ENCODE measurements at places on chromosomes 12 and 14. TPM values are rescaled to one million over a fixed set of nuclear protein-coding genes. Genes with fewer than 3 reads are reported as not detected.

GRCh38 chr14:76376878-76377734, 1.2 kb downstream of the ESRRB start:
- no peak for DNase-seq

GRCh38 chr12:85356596-85357385, 76.8 kb downstream of the ALX1 start:
- DNase-seq = no peak

- DNase-seq = no peak
Observed at GRCh38 chr12:87238466-87238865, 790.7 kb downstream of the C12orf50 start.

IFNG-AS1 gene
- polyA plus RNA-seq = not detected

DDX54 gene
- polyA plus RNA-seq = 62.5 TPM

DNA sequence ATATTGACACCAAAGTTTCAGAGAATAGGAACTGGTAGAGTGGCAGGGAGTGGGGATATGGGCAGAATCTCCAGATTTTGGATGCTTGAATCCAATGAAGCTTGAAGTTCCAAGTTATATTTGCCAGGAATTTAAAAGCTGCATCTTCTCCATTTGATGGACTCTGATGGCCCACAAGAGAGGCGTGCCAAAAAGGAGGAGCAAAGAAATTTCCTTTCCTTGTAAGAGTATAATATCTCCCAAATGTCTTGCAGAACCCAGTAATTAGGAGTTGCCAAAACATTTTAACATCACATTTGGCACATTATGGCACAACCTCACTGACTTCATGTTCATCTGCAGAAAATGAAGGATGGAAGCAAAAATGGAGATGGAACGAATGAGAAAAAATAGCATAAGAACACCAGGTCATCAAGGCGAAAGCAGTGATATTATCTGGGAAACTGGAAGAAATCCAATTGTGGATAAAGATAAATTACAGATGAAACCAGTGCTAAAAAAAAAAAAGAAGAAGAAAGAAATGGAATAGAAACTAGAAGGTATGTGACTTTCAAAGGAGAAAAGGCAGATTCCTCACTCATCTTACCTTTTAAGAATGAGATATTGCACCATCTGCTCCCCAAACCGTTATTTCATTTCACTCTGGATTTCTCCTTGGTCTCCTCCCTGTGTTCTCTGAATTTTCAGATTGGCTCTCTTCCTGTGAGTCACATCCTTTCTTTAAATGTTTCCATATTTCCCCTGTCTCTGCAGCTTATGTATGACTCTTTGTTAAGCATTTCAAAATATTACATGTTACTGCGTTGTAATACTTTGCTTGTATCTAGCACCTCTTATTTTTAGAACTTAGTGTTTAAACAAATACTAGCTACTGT, 13.5 kb upstream of the FLRT2 start:
- DNase-seq = no peak

SYNE2 gene
- polyA plus RNA-seq = 102 TPM

NFE2 gene
- polyA plus RNA-seq = 3.4 TPM

DNA sequence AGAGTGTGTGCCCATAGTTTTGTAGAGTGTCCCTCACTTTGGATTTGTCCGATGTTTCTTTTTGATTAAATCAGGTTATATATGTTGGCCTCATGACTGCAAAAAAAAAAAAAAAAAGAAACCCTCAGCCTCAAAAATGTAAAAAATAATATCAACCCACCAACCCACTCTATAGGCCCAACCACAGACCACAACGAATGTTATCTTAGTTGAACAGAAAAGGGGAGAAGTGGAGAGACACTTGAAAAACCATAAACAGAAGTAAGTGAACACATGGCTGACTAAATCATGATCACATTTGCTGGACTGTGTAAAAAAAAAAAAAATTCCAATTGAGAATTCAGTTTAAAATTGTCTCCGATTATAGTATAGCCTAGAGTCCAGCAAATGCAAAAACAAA, 45.5 kb upstream of the ST8SIA1 start:
- DNase-seq = no peak

MNAT1 gene
- polyA plus RNA-seq = 53.1 TPM

DNA sequence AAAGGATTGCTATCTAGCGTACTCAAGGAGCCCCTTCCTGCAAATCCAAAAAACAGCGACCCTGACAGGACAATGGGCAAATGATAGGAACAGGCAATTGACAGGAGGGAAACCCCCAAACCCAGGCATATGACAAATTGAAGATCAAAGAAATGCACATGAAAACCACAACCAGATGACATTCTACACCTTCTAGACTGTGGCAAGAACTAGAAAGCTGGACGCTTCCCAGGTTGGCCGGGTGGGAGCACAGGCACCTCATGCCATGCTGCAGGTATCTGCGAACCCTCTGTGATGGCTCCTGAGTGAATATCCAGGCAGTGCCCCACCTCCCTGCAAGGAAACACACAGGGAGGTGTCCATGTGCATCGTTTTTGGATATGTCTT, 37.1 kb downstream of the CMKLR1 start:
- no peak for DNase-seq

DNA sequence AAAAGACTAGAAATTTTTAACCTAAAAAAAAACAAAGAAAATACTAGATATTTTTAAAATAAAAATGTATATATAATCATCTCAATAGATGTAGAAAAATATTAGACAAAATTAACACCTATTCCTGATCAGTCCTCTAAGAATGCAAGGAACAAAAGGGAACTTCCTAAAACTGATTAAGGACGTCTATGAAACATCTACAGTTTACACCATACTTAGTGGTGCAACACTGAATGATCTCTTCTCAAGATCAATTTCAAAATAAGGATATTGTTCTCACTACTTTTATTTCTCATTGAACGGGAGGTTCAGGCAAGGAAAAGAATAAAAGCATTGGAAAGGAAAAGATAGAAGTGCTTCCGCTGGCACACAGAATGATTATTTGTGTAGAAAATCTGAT, 16.0 kb downstream of the OLR1 start:
- DNase-seq = no peak

GRCh38 chr12:31820832-31821231, 92.0 kb upstream of the AMN1 start:
- DNase-seq = no peak

GRCh38 chr14:84203896-84204295, 1326.0 kb upstream of the FLRT2 start:
- DNase-seq = no peak

GRCh38 chr12:131928080-131928710, 881 bp upstream of the PUS1 start:
- DNase-seq = no peak

DNA sequence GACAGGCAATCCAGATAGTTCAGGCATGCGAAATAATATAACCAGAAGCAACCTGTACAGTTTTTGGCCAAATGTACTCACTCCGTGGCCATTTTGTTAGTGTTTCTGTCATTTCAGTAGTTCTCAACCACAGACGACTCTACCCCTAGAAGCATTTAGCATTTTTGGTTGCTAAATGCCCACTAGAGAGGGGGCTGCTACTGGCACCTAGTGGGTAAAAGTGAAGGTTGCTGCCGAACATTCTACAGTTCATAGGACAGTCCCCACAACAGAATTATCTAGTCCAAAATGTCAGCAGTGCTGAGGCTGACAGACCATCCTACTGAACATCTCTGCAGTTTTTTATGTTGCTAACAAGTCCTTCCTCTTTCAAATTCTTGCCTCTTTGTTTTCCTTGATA, 107.4 kb downstream of the TSHR start:
- no peak for DNase-seq

DNA sequence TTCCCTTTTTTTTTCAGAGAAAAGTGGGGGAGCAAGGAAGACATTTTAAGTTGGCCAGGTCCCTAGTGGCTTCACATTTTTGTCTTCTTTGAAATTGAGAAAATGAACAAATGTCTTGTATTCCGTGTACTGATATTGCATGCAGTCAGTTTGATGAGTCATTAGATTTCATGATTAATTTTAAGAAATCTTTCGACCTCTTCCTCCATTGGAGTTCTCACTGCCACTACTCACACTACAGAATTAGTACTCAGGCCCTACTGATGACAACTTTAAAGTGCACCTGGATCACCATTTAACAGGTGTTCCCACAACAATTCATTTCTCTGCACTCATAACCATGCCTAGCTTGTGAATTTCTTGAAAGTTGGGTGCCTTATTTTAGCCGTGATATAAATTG, 50.5 kb downstream of the SAMD4A start:
- no peak for DNase-seq

- no peak for DNase-seq
Observed at GRCh38 chr14:47346849-47347248, 328.6 kb downstream of the MDGA2 start.

SMCO3 gene
- polyA plus RNA-seq = 2.8 TPM

DNA sequence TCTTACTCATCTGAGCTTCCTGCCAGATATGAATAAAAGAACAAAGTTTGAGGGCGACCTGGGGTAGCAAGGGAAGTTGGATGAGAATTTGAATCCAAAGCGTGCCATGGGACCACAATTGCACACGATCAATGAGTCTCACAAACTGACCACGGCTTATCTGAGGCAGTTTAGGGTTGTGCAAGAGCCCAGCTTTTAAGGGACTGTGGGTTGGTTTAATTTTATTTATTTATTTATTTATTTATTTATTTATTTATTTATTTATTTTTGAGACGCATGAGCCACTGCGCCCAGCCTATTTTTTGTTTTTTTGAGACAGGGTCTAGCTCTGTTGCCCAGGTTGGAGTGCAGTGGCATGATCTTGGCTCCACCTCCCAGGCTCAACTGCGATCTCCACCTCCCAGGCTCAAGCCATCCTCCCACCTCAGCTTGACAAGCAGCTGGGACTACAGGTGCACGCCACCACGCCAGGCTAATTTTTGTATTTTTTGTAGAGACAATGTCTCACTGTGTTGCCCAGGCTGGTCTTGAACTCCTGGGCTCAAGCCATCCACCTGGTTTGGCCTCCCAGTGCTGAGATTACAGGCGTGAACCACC, 1.1 kb downstream of the AMDHD1 start:
- no peak for DNase-seq

PRR4 gene
- 5.6 TPM for polyA plus RNA-seq

- no peak for DNase-seq
Observed at GRCh38 chr12:130423991-130424857, 86.5 kb downstream of the PIWIL1 start.

OVCH1 gene
- polyA plus RNA-seq = 0.18 TPM

DNA sequence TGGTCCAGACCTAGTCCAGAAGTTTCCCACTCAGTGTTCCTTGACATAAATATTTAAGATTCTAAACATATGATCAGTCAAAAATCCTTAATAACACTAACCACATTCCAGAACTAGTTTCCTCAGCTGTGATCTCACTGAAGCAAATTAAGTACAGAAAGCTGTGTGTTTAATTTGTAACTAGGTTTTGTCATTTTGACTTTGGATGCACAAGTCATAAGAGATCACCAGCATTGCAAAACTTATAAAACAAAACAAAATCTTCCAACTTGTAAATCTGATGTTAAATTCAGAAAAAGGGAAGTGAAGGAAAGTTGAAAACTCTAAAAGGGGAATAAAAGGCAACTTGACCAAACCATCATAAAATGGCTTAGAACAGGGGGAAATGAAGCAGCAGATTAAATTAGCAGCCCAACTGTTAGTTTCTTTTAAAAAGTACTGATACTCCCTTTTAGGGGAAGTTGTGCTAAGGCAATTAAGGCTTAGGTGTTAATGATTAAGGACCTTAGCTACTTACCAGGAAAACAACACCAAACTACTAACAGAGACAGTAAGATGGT, 56.6 kb downstream of the SH2B3 start:
- no peak for DNase-seq

DNA sequence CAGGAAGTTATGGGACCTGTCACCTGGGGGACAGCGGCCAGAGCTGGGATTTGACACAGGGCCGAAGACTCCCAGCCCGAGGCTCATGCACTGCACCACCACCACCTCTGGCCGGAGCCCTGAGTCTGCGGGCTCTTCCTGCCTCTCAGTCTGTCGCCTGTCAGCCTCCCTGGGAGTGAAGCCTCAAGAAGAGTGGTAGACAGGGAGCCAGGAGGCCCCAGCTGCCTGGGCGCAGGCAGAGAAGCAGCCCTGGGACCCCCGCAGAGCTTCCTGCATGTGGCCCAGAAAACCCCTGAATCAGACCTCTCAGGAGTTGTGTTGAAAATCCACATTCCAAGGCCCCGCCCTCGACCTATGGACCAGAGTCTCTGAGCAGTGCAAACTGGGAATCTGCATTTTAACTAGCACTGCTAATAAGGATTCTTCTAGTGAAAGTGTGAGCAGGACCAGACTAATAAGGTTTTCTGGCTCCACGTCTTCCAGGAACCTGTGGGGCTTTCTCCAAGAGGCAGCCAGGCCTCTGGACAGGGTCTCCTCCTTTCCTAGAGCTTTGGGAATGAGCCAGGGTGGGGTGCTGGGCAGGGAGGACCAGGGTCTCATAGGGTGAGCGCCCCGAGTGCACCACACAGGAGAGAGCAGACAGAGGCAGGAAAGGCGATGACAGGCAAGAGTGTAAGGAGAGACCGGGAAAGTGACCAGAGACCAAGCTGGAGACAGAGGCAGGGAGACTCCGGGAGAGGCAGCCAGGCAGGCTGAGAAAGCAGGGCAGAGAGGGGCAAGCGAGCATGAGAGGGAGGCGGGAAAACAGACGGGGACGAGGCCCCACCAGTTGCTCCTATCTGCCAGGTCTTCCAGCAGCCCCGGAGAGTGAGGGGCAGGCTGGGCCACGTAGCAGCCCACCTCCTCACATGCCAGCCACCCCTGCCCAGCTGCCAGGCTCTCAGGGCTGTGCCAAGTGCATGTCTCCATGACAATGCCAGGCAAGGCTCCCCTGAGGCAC, 112.4 kb downstream of the BCL11B start:
- no peak for DNase-seq

HOXC9 gene
- 22.3 TPM for polyA plus RNA-seq

DNA sequence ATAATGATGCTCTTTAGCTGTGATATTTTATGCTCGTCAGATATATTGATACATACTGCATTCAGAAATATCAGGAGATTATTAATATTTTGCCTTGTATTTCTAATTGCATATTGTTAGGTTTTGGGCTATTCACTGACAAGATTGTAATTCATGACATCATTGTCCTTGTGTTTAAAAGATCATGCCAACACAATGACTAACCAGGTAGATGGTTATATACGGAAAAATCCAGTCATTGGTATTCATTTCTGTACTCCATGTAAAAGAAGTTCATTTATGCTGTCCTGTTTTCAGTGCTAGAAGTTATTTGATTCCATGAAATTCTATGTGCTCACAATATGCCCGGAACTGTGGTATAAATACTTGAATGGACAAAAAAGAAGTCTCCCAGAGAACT, 107.5 kb downstream of the KITLG start:
- no peak for DNase-seq

- no peak for DNase-seq
Observed at GRCh38 chr12:104672501-104673265, 215.9 kb downstream of the CHST11 start.

DNA sequence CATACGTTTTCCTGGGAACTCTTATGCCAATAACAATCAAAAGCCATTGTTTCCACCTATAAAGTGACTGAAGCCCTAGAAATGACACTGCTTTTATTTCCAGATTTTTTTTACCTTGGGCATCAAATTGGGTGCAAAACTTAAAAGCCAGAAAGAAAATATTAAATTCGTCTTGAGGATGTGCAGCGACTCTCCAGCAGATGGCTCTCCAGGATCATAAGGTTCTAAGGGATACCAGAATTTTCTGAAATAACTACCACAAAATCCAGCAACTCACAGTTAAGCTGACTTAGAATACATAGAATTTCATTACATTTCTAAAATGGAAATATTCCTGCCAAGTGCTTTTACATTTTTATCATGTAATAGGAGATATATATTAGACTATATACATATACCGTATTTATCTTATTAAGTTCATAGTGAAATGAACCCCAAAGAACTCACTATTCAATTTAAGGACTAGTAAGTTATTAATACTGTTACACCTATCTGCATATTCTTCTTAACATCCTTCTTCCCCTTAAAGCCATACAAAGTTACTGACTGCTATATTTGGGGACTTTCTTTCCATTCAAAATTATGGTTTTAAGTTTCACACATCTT, 44.0 kb downstream of the ARMH4 start:
- DNase-seq = no peak
